ENCODE measurements at places on chromosomes 16 and 17.
A peak's percentile ranks its signal among the peaks of the same experiment; 100 is the strongest.

DNA sequence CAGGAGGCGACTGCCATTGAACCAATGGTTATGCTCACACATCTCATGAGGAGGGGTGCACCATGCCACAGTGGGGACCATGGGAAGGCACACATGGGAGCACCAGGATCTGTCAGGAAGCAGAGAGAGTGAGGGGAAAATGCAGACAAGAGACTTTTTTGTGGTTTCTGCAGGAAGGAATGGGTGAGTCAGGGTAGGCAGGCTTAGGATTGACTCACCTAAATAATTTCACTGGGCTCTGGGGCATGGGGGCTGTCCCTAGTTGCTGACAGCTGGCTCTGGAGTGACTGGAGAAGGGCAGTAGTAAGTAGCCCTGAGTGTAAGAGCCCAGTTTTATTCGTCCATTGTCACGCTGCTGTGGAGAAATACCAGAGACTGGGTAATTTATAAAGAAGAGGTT is 202.4 kb downstream of the AXIN2 start:
- H3K27ac ChIP-seq = no peak overlapping the region
- no peaks in the 10 kb centered on the region for H3K36me3 ChIP-seq
- no peak overlapping the region for H3K4me3 ChIP-seq
- H3K27me3 ChIP-seq = peaks cover 11% of the 10 kb centered on the region
- DNase-seq = no peak

DNA sequence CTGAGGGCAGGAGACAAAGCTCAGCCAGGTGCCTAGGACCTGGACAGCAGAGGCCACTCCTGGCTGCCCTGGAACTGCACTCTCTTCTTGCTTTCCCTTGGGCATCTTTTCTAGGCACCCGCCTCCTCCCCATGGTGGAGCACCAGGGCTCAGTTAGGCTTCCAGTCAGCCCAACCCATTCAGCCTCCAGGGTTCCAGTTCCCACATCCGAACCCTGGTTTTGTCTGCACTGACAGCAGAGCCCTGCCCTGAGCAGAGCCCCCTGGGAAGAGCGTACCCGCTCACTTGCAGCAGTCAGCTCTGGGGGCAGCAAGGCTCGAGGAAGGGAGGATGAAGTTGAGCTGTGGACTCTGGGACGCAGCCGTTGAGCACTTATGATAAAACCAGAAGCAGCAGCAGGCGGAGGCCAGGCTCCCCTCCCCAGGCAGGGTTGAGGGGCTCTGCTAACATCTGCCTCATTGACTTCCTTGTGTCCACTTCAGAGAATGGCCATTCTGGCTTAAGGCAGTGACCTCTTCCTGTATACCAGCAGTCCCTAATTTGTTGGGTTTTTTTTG is 213.2 kb downstream of the NTN1 start:
- DNase-seq = no peak
- H3K4me1 ChIP-seq = peaks cover 47% of the 10 kb centered on the region
- no peaks in the 10 kb centered on the region for H3K36me3 ChIP-seq
- no peak overlapping the region for H3K4me3 ChIP-seq
- H3K27me3 ChIP-seq = no peaks in the 10 kb centered on the region
- H3K27ac ChIP-seq = no peak overlapping the region

DNA sequence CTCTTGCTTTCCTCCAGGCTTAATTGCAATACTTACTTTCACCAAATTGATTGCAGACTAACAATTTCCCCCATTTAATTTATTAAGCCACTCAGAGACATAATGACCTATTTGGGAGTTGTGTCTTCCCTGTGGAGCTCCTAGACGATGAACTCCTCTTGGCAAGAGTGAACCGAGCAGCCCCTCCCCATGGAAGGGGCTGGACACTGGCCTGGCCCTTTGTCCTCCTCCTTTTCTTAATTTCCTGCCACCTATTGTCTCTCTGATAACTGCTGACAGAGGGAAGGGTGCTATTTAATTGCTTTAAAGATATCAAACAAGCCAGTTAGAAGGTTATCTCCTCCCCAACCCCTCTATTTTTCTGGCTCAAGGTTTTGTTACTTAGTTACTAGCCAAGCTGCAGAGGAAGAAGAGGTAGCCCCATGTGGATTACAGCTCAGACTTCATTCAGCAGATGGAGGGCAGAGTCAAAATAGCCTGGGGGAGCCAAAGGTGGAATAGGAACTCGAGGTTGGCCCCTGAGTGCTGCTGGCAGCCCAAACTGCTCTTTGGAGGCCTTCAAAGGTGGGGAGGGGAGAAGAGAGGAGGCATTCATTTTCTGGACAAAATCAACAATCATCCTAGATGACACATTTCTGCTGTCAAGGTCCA is 3.7 kb upstream of the SSTR2 start:
- H3K27ac ChIP-seq = no peak overlapping the region
- peaks cover 19% of the 10 kb centered on the region for H3K4me1 ChIP-seq
- H3K4me3 ChIP-seq = no peak overlapping the region
- peaks cover 5% of the 10 kb centered on the region for H3K27me3 ChIP-seq
- no peak for DNase-seq

- no peaks in the 10 kb centered on the region for H3K4me1 ChIP-seq
- no peak overlapping the region for H3K4me3 ChIP-seq
- no peak overlapping the region for H3K27ac ChIP-seq
- no peaks in the 10 kb centered on the region for H3K36me3 ChIP-seq
- no peaks in the 10 kb centered on the region for H3K27me3 ChIP-seq
- DNase-seq = peak; percentile 67
These were observed 34.7 kb upstream of the RBBP6 start for GRCh38 chr16:24504472-24505345.

- no peaks in the 10 kb centered on the region for H3K4me1 ChIP-seq
- H3K4me3 ChIP-seq = no peak overlapping the region
- no peaks in the 10 kb centered on the region for H3K36me3 ChIP-seq
- no peak for DNase-seq
These were observed 104.7 kb upstream of the TMEM132E start for GRCh38 chr17:34474706-34475105.

DNA sequence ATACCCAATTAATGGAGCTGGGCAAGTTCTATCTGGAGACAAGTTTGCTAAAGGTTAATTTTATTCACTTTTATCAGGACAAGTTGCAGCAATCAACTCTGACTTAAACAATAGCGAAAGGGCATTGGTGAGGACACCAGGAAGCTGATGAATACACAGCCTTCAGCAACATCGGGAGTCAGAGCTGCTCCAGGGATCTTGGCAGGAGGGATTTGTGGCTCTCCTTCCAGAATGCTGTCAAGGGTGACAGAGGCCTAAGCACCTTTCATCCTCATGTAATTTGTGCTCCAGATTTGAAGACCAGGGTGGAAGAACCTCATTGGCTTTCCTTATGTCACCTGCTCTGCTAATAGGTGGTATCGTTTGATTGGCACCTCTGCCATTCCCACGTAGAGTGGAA is 485.6 kb downstream of the NPIPA7 start:
- peaks cover 2% of the 10 kb centered on the region for H3K27me3 ChIP-seq
- DNase-seq = no peak
- no peak overlapping the region for H3K4me3 ChIP-seq
- H3K4me1 ChIP-seq = no peaks in the 10 kb centered on the region

- peak; percentile 85 for DNase-seq
- no peak overlapping the region for H3K27ac ChIP-seq
- H3K36me3 ChIP-seq = no peaks in the 10 kb centered on the region
These were observed 3.3 kb upstream of the PPP1R1B start for GRCh38 chr17:39623356-39623950.

DNA sequence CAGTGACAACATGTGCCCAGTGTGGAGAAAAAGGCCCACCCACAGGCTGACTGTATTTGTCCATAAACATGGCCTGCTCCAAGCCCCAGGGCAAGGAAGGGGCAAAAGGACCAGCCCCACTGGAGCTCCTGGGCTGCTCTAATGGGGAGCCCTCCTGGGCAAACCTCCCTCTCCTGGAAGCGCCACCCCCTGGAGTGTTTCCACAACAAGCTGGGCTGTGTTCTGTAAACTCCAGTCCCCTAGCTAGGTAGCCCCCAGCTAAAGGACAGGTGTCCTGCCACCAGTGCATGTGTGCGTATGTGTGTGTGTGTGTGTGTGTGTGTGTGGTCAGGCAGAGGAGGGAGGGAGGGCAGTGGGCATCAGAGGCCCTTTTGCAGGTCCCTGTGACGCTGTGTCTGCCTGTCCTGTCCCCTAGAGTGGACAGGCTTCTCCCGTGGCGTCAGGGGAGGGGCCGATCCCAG is 11.3 kb upstream of the STAC2 start:
- no peaks in the 10 kb centered on the region for H3K27me3 ChIP-seq
- H3K4me1 ChIP-seq = peaks cover 15% of the 10 kb centered on the region
- H3K4me3 ChIP-seq = no peak overlapping the region
- no peaks in the 10 kb centered on the region for H3K36me3 ChIP-seq
- no peak for DNase-seq

GRCh38 chr17:12731839-12732238 is 57.5 kb upstream of the ARHGAP44 start:
- DNase-seq = no peak
- H3K4me1 ChIP-seq = no peaks in the 10 kb centered on the region
- no peaks in the 10 kb centered on the region for H3K36me3 ChIP-seq

DNA sequence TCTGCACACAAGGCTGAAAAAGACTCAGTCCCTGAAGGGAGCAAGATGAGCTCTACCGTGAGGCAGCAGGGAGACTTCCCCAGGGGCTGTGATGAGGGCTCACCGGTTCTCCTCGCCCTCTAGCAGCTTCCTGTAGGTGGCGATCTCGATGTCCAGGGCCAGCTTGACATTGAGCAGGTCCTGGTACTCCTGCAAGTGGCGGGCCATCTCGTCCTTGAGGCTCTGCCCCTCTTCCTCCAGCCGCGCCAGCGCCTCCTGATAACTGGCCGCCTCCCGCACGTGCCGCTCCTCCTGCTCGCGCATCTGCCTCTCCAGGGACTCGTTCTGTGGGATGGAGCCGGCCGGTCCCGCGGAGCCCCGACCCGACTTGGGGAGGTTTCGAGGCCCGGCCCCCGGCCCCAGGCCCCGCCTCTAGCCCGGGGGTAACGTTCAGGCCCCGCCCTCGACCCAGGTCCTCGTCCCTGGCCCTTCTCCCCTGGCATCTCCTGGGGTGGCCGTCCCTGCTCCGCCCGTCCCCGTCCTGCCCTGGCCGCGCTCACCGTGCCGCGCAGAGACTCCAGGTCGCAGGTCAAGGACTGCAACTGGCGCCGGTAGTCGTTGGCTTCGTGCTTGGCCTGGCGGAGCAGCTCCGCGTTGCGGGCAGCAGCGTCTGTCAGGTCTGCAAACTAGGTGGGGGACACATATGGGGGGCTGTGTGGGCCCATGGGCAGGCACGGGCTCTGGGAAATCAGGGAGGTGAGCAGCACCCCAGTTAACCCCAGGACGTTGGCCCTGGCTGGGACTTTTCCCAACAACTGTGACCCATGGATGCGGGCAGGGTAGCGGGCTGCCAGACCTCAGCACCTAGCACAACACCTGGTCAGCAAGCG is 3.9 kb downstream of the GFAP start:
- H3K4me1 ChIP-seq = peaks cover 6% of the 10 kb centered on the region
- peaks cover 48% of the 10 kb centered on the region for H3K27me3 ChIP-seq
- H3K4me3 ChIP-seq = no peak overlapping the region
- H3K36me3 ChIP-seq = no peaks in the 10 kb centered on the region
- peak; percentile 66 for DNase-seq
- H3K27ac ChIP-seq = no peak overlapping the region

DNA sequence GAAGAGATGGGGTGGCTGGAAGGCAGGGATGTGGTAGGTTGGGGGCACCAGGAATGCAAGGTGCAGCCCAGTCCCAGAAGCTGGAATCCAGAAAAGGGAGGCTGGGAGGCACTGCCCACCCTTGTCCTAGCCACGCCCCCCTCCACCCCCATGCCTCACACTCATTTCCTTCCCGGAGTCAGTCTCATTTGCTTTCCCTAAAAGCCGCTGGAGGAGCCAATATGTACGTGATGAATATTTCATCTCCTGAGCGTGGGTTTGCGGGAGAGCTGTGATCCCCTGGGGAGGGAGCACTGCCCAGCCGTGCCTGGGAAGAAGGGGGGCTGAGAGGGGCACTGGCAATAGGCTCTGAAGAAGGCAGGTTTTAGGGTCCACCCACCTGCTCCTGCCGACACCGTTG is 124.5 kb upstream of the LHX1 start:
- H3K27ac ChIP-seq = no peak overlapping the region
- no peaks in the 10 kb centered on the region for H3K36me3 ChIP-seq
- H3K27me3 ChIP-seq = peaks cover 38% of the 10 kb centered on the region
- peaks cover 3% of the 10 kb centered on the region for H3K4me1 ChIP-seq

GRCh38 chr17:9020096-9020823 is 1.1 kb upstream of the NTN1 start:
- no peaks in the 10 kb centered on the region for H3K36me3 ChIP-seq
- DNase-seq = peak; percentile 31
- no peaks in the 10 kb centered on the region for H3K4me1 ChIP-seq
- H3K4me3 ChIP-seq = peak overlapping the region; percentile 62
- peaks cover 71% of the 10 kb centered on the region for H3K27me3 ChIP-seq

DNA sequence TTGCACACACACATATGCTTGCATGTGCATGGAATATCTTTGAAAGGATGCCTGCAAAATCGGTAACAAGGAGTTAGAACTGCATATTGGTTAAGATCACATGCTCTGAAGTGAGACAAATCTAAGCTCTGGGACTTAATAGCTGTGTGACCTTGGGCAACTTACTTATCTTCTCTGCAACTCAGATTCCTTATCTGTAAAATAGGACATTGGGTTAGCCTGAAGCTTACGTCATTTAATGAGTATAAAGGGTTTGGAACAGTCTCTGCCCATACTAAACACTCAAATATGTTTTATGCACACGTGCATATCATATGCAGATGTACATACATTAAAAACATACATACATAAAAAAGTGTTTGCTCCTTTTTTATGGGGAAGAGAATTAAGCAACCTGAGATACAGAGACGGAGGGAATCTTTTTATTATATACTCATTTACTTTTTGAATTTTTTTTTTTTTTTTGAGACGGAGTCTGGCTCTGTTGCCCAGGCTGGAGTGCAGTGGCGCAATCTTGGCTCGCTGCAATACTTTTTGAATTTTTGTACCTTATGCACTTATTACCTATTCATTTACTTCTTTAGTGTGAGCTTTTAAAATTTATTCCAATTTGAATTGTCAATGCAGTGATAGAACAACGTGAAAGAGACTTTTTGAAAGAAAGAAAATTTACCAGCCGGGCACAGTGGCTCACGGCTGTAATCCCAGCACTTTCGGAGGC is 206.2 kb downstream of the CCDC182 start:
- H3K27ac ChIP-seq = no peak overlapping the region
- H3K4me1 ChIP-seq = peaks cover 42% of the 10 kb centered on the region
- no peaks in the 10 kb centered on the region for H3K27me3 ChIP-seq
- DNase-seq = no peak

DNA sequence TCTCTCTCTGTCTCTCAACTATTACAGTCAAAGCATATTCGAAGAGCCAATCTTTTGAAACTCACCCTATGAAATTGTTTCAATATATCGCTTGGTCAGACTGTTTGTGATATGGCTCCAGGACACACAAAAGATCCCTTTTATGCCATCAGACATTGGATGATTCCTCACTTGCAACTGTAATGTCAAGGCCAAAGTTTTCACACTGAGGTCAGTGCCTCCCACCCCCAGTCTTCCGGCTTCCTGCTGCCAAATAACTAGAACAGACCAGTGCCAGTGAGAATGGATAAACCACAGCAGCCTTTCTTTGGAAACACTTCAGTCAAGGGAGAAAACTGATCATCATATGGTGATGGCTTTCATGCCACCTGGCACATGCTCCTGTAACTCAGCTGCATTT is 321.9 kb upstream of the ZFHX3 start:
- H3K27ac ChIP-seq = no peak overlapping the region
- no peaks in the 10 kb centered on the region for H3K27me3 ChIP-seq
- H3K4me3 ChIP-seq = no peak overlapping the region
- H3K4me1 ChIP-seq = no peaks in the 10 kb centered on the region

- H3K4me1 ChIP-seq = peaks cover 13% of the 10 kb centered on the region
- DNase-seq = no peak
- H3K27ac ChIP-seq = peak overlapping the region; percentile 97
- H3K4me3 ChIP-seq = peak overlapping the region; percentile 97
- H3K36me3 ChIP-seq = peaks cover 14% of the 10 kb centered on the region
- peaks cover 2% of the 10 kb centered on the region for H3K27me3 ChIP-seq
These were observed 301 bp upstream of the METTL22 start for GRCh38 chr16:8621222-8621571.

Data from common myeloid progenitor, CD34-positive (primary cell).